ENCODE measurements at places on chromosomes 2 and 18.

DNA sequence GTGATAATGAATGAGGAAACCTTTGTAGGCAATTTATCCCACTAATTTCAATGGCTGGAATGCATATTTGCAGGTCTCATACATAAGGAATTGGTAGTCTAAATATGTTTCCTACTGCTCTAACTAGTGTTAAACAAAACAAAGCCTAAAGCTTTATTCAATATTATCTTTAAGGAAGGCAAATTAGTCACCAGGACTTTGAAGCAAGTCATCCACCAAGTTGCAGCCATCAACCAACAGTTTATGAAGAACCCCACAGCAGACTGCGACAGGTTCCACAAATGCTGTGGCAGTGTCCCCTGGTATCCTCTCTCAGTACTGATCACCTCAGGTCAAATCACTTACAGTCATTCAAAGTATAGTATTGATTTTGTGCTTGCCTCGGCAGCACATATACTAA, 181.5 kb upstream of the ZFP36L2 start:
- DNase-seq: no peak

DNA sequence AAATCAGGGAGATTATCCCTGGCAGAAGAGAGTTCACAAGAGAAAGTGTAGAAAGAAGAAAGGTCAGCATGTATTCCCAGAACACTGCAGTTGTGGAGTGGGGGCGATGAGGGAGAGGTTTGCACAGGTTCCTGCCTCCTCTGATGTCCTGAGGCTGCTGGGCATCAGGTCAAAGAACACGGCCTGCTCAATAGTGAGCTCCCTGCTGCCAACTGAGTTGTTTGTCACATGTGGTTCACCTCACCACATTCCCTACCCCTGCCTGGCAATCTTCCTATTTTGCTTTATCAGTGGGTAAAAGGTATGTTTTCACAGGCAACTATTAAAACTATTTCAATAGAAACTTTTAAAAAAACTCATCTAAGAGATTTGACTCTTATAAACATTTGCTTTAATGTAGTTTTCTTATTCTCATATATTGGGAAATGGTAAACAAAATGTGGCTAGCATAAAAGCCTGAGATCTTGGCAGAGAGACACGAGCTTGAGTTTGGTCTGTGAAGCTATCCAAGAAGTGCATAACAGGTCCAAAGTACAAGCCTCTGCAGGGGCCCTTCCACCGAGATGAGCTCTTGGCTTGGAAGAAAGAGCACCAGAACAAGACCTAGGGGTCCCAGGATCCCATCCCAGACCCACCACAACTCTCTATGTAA, 123.9 kb upstream of the SRD5A2 start:
- DNase-seq: no peak

- DNase-seq: no peak
Measured at GRCh38 chr18:31010601-31011000, 31.9 kb downstream of the DSC3 start.

- DNase-seq: no peak
Measured at GRCh38 chr2:216339456-216340279, 32.6 kb downstream of the MARCHF4 start.

GRCh38 chr2:41038408-41038807, 586.5 kb upstream of the SLC8A1 start:
- no peak for DNase-seq

DNA sequence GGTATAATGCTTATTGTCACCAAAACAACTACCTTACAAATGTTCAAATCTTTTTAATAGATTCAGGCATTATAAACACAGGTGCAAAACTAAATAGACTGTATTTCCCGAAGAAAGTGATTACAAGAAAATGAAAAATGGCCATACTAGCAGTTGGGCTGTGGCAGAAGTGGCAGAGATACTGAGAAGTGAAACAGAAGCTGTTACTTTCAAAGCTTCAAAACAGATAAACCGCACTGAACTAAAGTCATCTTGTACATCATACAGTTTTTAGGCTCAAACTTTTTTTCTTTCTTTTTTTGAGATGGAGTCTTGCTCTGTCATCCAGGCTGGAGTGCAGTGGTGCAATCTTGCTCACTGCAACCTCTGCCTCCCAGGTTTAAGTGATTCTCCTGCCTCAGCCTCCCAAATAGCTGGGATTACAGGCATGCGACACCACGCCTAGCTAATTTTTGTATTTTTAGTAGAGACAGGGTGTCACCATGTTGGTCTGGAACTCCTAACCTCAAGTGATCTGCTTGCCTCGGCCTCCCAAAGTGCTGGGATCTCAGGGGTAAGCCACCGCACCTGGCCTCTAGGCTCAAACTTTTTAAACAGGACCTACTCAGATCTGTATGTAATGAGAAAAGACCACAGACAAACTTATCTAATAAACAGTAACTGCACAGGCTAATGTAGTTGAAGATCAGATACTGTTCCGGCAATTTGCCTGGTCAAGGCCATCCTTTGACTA, 77.9 kb upstream of the SATB2 start:
- DNase-seq: no peak

- no peak for DNase-seq
Measured at GRCh38 chr2:65016789-65017188, 27.6 kb downstream of the SLC1A4 start.

DNA sequence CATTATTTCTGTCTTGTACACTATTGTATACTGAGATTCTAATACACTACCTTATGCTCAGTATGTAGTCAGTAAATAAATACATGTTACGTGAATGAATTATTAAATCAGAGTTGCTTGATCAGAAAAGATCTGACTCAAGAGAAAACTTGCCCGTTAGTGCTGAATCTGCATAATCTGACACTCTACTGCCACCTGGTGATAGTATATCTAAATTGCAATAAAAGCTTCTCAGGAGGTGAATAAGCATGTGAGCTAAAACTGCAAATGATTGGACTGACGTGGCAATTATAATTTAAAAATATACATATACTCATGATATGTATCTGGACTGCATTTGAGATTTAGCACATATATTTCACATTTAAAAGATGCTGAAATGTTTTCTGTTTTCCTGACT, 70.4 kb downstream of the KIAA1328 start:
- no peak for DNase-seq

DNA sequence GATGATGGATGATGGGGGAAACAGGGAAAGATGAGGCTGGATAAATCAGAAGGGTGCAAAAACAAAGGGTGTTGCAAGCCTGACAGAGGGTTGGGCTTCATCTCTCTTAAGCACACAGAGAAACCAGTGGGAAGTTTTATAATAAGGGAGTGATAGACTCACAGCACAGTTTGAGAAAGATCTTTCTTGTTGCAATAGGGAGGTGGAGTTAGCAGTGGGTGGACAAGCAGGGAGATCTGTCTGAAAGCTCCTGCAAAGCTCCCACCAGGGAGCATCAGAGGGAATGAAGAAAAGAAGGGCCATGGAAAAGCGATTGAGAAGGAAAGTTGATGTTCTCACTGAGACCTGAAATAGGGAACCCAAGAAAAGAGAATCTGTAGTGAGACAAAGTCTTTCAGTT, 64.9 kb downstream of the BOD1L2 start:
- no peak for DNase-seq

DNA sequence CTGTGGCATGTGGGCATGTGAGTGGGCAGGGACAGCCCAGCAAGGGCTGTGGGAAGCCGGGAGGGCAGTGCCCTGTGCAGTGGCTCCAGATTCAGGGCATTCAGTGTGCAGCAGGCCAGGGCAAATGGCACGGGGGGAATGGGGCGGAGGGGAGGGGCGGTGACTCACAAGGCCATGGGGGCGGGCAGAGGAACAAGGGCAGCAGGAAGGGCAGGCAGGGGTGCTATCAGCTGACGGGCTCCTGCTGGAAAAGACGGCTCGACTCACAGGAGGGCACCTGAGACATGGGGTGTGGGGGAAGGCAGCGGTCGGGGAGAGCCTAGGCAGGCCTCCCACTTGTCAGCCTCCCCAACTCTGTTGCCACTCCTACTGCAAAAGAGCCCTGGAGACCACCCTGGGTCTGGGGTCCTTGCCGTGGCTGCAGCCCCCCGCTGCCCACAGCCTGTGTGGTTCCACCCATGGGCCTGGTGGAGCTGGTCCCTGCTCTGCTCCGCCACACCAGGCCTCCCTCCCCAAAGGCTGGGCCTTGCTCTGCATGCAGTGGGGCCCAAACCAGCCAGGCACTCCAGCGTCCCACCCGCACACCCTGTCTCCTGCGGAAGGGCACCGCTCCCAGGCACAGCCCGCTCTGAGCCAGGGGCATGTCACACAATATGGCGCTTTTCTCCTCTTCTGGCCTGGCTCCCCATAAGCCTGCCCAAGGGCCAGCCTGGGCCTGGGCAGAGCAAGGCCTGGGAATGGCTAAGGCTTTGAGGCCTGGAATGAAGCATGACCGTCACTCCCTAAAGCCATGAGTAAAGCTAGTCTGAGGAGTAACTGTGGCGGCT, 25.9 kb downstream of the HS6ST1 start:
- no peak for DNase-seq

- no peak for DNase-seq
Measured at GRCh38 chr2:208579678-208580077, 173.1 kb downstream of the PTH2R start.

DNA sequence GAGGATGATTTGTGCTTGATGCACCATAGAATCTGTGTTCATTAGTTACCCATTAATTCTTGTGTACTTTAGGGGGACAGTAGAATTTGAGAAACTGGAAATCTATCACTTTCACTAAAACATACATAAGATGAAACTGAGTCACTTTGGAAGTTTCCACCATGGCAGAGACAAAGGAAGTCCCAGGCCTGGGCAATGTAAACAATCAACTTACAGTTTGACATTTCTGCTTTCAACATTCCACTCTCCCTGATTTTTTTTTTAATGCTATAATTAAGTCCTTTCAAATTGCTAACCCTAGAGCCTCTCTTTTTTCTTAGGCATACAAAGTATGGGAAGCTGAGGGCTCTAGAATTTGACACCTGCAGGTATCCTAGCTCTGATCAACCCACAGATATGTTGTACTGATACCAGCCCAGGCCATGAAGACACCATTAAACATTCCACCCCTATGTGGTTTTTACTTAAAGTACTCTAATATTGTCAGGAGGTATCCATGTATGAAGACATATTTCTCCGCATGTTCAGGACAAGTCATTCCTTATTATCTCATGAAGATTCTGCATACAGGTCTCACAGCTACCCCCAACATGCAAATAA, 88.5 kb upstream of the GLS start:
- DNase-seq: no peak

- no peak for DNase-seq
Measured at GRCh38 chr2:239287461-239287860, 113.4 kb downstream of the HDAC4 start.

DNA sequence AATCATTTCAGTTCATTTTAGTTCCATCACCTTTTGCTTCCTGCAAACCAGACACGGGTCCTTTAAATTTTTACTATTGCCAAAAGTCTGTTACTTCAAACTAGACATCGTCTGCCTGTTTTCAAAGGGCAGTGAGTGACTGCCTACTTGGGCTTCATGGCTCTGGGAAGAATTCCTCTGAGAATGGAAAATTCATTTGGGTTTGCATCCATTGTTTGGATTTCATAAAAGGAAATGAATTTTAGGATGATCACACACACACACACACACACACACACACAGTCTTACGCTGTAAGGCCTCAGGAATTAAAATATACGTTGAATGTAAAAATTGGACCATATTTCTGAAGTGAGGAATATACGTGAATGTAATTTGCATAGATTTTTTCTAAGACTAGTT, 1584.3 kb upstream of the ACVR2A start:
- no peak for DNase-seq

GRCh38 chr2:118219611-118220010, 131.3 kb downstream of the INSIG2 start:
- DNase-seq: no peak

GRCh38 chr2:73284296-73285158, at the start of gene FBXO41:
TSS of gene FBXO41 (minus strand) at chr2:73284478. CDS start at chr2:73269630, 14,848 bp downstream.
- peak; percentile 45 for DNase-seq

- no peak for DNase-seq
Measured at GRCh38 chr2:190972846-190973245, 41.1 kb downstream of the STAT1 start.

GRCh38 chr2:66508484-66509071, 73.7 kb downstream of the MEIS1 start:
- no peak for DNase-seq

DNA sequence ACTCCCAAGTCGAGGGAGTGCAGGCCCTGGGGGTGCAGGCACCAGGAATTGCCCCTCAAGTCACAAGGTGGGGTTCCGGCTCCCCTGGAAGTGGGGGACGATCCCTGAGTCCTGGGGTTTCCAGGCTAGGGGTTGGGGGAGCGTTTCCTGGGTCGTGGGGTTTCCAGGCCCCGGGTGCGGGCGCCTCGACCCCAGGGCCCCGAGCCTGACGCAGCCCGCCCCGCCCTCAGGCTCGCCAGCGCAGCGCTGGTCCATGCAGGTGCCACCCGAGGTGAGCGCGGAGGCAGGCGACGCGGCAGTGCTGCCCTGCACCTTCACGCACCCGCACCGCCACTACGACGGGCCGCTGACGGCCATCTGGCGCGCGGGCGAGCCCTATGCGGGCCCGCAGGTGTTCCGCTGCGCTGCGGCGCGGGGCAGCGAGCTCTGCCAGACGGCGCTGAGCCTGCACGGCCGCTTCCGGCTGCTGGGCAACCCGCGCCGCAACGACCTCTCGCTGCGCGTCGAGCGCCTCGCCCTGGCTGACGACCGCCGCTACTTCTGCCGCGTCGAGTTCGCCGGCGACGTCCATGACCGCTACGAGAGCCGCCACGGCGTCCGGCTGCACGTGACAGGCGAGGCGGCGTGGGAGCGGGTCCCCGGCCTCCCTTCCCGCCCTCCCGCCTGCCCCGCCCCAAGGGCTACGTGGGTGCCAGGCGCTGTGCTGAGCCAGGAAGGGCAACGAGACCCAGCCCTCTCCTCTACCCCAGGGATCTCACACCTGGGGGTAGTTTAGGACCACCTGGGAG, 12.0 kb downstream of the SIGLEC15 start:
- DNase-seq: no peak

GRCh38 chr2:196218106-196218505, 46.7 kb upstream of the STK17B start:
- no peak for DNase-seq

DNA sequence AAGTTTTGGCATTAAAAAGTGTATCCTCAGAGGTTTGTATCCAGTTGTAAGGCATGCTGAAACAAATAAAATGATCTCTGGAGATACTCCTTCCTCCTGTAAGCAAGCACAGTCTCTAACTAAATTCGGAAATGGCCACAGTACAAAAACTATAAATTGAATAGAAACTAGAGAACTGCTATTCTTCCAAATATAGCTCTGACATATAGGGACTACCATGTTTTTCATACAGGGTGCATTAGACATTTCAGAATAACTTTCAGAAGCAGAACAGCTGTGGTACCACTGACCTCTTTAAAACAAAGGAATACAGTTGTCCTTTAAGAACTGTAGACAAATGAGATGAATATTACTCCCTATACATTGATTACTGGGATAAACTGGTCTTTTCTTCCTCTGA, 568.5 kb downstream of the ARHGAP15 start:
- no peak for DNase-seq

GRCh38 chr18:76915456-76915855, 93.1 kb downstream of the ZNF236 start:
- no peak for DNase-seq

DNA sequence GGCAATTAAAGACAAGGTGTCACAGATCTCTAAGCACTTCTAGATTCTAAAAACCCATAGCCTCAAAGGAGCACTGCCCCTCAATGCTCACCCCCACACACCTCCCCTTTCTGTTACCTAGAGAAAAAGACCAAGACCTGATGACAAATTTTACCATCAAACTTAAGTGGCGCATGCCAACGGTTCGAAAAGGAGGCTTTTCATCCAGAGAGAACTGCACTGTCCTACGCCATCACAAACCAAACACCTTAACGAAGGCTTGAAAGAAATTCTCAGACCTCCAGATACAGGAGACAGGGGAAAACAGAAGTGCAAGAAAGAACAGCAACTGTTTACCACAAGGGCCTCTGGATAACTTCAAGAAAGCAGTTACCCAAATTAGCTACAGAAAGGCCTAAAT, 2.0 kb upstream of the ZC3H6 start:
- no peak for DNase-seq

Measured in activated gamma-delta T cell (primary cell).